ENCODE measurements at places on chromosomes 12 and 14.

DNA sequence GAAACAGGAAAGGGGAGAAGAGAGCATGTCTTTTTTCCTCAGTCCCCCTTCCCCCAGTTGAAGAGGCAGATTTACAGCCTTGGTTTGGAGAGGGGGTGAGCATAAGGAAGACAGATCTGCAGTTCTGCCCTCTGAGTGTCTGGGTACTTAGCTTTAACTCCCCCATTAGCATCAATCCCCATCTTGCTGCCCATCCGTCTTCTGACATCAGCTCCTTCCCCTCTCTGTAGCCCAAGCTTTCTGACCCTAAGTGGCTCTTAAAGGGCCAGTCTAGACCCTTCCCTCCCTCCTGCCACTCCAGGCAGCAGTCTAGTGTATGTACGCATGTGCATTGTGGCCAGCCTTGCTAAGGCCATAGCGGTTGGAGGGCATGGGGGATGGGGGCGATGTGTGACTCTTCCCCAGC is 7.3 kb downstream of the GPR84 start:
- DNase-seq: no peak

DNA sequence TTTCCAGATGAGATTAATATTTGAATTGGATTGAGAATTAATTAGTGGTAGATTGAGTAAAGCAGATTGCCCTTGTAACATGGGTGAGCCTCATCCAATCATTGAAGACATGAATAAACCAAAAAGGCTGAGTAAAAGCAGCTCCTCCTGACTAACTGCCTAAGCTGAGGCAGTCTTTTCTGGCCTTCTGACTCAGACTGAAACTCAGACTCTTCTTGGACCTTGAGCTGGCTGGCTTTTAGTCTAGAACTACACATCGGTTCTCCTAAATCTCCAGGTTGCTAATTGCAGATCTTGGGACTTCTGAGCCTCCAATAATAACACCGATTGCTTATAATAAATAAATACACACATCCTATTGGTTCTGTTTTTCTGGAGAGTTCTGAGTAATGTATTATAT is 24.0 kb downstream of the FKBP11 start:
- no peak for DNase-seq

- no peak for DNase-seq
These were observed 956.6 kb downstream of the LRFN5 start for GRCh38 chr14:42563313-42563712.

GRCh38 chr12:8594072-8594471 is 18.6 kb downstream of the AICDA start:
- no peak for DNase-seq

GRCh38 chr12:67035121-67035520 is 234.0 kb upstream of the CAND1 start:
- DNase-seq: no peak

DNA sequence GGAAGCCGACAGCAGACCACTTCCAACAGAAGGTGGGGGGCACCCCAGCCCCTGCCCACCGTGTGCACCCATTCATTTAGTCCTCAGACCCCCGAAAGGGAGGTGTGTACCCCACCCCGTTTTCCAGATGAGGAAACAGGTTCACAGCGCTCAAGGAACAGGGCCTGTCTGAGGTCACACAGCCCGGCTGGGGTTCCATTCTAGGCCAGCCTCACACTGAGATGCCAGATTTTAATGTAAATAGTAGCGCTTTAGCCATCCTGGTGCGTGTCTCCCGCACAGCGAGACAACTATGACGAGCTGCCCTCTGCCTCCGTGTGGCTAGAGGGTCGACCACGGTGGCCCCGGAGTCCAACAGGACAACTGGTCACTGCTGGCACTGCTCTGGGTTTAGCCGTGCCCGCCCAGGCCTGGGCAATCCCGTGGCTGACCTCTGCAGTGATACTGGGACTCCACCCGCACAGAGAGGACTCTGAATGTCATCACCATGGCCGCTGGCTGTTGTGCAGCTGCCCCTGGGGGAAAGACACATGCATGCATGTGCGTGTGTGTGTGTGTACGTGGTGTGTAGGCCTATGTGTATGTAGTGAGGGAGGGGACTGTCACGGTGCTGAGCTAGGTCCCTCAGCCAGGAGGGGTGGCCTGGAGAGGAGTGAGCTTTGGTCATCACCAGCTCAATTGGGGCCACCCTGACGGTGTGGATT is 31.6 kb downstream of the BEGAIN start:
- no peak for DNase-seq

GRCh38 chr12:130792821-130793553 is 46.1 kb downstream of the STX2 start:
- no peak for DNase-seq

- no peak for DNase-seq
These were observed 60.3 kb downstream of the KLRG1 start for GRCh38 chr12:9049520-9050133.

DNA sequence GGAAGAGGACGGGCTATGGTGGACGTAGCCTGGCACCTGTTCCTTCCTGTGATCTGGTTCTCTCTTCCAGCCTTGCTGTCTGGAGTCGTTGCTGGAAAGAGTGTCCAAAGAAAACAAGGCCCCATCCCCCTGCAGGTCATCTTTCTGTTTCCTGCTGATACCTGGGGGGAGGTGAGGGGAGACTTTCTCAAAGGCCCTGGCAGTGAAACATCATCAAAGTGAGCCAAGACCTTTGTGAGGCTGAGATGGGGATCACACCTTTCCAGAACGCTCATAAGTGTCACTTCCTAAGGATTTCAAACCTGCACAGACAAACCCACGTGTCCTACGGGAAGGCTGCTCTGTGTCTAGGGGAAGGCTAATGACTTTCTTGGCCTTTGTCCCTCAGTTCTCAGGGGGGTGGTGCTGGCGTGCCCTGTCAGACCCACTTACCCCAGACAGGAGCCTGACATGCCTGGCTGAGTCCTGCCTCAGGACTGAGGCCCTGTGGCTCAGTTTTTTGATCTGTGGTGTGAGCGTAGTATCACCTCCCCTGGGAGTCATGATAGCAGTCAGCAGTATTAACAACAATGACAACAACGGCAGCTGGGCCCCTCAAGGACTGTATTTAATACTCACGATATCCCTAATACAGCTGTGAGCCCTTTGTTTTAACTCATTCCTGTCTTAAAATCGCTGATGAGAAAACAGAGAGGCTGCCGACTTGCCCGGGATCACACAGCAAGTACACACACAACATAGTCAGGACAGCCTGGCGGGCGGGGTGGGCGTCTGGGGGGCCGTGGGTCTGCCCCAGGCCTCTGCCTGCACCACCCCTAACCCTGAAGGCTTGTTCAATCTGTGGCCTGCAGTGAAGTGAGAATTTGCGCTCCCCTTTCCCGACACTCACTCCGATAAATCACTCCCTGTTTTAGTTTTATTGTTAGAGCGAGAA is 235.2 kb downstream of the SLC41A2 start:
- no peak for DNase-seq

GRCh38 chr14:89432226-89432625 is 15.2 kb upstream of the FOXN3 start:
- no peak for DNase-seq

- DNase-seq: no peak
These were observed 123.9 kb downstream of the BRMS1L start for GRCh38 chr14:35949920-35950513.

- DNase-seq: no peak
These were observed 113.5 kb downstream of the MNAT1 start for GRCh38 chr14:60848066-60848465.

GRCh38 chr12:52585066-52585465 is 11.4 kb upstream of the KRT74 start:
- DNase-seq: no peak

- DNase-seq: no peak
These were observed 13.0 kb downstream of the KRT7 start for GRCh38 chr12:52245962-52246569.

GRCh38 chr14:61355892-61356325 is 34.5 kb downstream of the PRKCH start:
- no peak for DNase-seq

DNA sequence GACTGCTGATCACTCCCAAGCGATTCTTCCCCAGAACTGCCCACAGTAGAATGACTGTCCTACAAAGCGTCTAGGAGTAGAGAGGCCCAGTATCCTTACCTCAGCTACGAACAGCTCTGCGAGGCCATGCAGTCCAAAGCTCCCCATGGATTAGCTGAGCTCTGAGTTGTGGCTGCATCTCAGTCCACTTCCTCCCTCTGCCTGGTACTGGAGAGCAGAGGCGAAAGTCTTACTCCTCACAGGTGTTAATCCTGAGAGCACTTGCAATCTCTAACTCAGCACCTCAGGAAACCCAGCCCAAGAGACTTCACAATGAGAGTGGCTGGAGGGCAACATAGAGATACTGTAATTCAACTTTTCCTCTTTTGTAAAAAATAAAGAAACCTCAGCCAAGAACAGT is 493.1 kb downstream of the BCAT1 start:
- DNase-seq: no peak

GRCh38 chr12:93855261-93855660 is 178.1 kb downstream of the CRADD start:
- no peak for DNase-seq

GRCh38 chr14:23577710-23578392 is 739 bp downstream of the JPH4 start:
- no peak for DNase-seq

GRCh38 chr12:2283480-2283879 is 230.7 kb downstream of the CACNA1C start:
- no peak for DNase-seq

DNA sequence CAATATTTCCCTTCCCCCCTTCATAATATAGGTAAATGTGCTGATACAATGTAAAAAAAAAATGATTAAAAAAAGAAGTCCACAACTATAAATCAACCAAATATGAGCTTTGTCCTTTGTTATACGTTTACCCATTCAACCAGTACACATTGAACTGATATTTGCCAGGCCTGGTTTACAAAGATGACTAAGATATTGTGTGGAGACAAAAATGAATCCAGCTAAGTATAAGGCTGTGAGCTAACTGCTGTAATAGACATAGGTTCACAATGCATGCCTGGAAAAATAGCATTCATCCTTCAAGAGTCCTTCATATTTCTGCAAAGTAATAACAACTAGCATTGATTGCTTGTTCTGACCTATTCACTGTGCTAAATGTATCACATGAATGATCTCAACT is 6.9 kb downstream of the C12orf56 start:
- DNase-seq: no peak

DNA sequence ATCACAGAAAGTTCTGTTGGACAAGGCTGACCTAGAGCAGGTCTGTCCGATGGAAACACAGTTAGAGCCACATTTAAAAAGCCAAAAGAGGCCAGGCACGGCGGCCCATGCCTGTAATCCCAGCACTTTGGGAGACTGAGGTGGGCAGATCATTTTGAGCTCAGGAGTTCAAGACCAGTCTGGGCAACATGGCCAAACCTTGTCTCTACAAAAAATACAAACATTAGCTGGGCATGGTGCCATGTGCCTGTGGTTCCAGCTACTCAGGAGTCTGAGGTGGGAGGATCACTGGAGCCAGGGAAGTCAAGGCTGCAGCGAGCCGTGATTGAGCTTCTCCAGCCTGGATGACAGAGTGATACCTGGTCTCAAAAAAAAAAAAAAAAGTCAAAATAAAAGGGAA is 14.9 kb downstream of the UBE3B start:
- no peak for DNase-seq

GRCh38 chr12:71220260-71220659 is 62.5 kb upstream of the TSPAN8 start:
- no peak for DNase-seq

GRCh38 chr14:23025151-23025814 is 9.4 kb downstream of the PSMB5 start:
- no peak for DNase-seq

DNA sequence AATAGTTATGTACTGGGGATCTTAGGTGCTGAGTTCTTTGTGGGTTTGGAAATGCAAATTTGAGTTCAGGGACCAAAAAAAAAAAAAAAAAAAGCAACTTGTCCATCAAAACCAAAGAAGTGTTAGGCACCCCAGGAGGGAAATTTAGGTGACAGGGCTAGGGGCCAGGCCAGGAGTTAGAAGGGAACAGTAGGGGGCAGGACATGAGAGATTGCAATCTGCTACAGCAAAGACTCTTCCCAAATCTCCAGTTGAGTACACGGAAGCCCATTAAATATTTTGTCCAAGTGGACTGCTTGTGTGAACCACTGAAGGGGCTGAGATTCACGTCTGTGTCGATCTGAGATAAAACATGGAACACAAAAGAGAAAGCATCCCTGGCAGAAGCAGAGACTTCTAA is 52.8 kb downstream of the TSPAN19 start:
- no peak for DNase-seq

DNA sequence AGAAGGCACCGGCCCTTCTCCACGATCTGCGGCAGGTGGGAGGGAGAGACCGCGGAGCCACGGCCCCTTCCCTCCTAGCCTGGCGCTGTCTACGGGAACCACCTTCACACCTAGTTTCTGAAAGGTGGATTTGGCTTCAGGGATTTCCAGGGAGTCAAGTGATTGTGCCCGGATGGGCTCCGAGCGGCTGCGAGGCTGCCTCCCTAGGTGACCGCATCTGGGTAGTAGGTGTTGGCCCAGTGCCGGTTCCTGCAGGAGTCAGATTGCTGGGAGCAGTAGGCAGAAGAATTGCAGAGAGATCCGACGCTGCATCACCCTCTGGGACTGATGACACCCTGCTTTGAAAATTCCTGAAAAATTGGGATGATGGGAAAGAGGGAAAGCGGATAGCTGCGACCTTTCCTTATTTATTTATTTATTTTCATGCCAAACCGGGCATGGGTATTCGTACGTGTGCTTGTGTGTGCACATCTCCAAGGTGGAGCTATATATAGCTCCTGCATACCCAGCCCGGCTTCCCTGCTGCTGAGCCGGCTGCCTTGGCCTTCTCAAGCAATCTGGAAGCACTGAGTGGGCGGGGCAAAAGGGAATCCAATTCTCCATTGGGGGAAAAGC is 1.1 kb downstream of the CNTN1 start:
- peak; percentile 13 for DNase-seq

DNA sequence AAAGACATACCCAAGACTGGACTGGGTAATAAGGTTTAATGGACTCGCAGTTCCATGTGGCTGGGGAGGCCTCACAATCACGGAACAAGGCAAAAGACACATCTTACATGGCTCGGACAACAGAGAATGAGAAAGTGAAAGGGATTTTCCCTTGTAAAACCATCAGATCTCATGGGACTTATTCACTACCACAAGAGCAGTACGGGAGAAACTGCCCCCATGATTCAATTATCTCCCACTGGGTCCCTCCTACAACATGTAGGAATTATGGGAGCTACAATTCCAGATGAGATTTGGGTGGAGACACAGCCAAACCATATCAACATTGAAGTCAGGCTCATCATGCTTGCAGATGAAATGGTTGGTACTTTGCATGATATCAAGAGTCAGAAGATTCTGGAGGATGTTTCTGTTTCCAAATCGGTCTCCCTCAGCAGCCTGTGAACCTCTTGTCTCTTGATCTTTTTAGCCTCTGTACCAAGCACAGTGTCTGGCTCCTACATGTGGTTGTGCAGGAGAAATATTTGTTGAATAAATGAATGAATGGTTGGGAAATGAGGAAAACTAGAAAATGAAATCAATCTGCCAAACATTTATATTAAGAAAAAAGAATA is 98.6 kb downstream of the VRK1 start:
- no peak for DNase-seq

All from thoracic aorta (tissue), 2 donors.